ENCODE measurements at places on chromosomes 11 and 22.

DNA sequence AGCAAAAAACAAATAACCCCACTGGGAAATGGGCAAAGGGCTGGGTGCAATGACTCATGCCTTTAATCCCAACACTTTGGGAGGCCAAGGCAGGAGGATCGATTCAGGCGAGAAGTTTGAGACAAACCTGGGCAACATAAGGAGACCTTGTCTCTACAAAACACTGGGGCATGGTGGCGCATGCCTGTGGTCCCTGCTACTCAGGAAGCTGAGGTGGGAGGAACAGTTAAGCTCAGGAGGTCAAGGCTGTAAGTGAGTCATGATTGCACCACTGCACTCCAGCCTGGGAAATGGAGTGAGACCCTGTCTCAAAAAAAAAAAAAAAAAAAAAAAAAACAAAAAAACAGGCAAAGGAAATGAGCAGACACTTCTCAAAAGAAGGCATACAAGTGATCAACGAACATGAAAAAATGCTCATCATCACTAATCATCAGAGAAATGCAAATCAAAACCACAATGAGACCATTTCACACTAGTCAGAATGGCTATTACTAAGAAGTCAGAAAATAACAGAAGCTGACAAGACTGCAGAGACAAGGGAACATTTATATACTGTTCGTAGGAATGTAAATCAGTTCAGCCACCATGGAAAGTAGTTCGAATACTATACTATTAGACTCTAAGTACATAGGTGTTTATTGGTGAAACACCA is 48.2 kb upstream of the SMCO4 start:
- DNase-seq = no peak

DNA sequence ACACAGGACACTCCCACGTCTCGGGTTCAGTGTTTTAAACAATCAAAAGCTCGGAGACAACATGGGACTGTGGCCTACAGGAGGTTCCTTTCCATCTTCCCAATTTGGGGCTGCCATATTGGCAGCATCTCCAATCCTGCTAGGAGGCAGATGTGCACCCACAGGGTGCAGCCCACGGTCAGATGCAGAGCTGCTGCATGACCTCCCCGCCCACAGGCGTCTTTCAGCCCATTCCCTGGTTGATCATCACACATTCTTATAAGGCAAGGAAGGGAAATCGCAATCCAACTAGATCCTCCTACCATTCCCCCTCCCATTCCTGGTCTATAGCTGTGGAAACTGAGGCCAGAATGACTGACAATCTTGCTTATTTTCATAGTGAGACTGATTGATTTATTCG is 121.4 kb downstream of the MICAL3 start:
- no peak for DNase-seq

GRCh38 chr22:23230348-23231068 is 50.2 kb downstream of the BCR start:
- DNase-seq = no peak

DNA sequence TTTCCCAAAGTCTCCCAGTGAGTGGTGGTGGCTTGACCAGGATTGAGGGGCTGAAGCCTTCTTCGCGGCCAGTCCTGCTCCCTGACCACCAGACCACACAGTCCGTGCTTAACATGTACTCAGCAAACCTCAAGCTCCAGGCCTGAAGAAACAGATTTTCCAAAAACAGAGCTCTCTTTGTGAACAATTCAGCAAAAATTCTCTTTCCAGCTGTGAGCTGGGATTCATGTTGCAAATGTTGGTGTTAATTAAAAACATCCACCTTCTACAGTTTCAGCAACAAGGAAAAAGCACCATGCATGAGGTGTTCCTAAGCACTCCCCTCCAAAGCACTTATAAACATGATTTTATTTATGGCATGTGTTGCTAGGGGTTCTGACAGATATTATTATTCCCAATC is 129.5 kb downstream of the ETS1 start:
- no peak for DNase-seq

- no peak for DNase-seq
These were observed 30.4 kb downstream of the CYTH4 start for GRCh38 chr22:37312549-37313183.

- DNase-seq = peak; percentile 24
These were observed 71.0 kb downstream of the SYN3 start for GRCh38 chr22:32987081-32987631.

GRCh38 chr11:72789493-72790131 is 4.2 kb downstream of the STARD10 start:
- DNase-seq = peak; percentile 61

- peak; percentile 49 for DNase-seq
These were observed 187.5 kb downstream of the SWAP70 start for GRCh38 chr11:9851366-9851765.

DNA sequence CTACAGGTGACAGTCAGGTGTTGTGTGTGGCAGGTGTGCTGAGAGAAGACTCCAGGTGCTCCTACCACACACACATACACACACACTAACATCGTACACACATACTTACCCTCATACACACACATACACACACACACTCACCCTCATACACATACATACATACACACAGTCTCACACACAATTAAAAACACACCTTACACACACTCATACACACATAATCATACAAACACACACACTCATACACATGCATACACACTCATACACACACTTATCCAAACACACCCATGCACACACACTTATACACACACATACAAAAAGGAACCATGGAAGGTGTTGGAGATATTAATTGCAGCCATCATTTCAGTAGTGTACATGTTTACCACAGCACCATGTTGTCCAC is 4.6 kb downstream of the KRTAP5-3 start:
- DNase-seq = no peak

DNA sequence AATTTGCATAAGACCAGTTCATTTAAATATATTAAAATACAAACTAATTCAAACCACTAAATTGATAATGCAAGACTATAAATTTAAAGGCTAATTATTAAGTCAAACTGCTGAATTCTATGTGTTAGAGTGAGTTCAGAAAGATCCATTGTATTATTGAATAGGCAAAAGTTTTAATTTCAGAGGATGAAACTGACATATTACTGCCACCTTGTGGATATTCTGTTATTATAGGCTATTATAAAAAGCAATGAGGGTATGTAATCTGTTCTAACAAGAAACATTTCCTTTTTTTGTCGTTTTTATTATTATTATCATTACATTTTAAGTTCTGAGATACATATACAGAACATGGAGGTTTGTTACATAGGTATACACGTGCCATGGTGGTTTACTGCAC is 20.9 kb upstream of the NAALAD2 start:
- peak; percentile 10 for DNase-seq

DNA sequence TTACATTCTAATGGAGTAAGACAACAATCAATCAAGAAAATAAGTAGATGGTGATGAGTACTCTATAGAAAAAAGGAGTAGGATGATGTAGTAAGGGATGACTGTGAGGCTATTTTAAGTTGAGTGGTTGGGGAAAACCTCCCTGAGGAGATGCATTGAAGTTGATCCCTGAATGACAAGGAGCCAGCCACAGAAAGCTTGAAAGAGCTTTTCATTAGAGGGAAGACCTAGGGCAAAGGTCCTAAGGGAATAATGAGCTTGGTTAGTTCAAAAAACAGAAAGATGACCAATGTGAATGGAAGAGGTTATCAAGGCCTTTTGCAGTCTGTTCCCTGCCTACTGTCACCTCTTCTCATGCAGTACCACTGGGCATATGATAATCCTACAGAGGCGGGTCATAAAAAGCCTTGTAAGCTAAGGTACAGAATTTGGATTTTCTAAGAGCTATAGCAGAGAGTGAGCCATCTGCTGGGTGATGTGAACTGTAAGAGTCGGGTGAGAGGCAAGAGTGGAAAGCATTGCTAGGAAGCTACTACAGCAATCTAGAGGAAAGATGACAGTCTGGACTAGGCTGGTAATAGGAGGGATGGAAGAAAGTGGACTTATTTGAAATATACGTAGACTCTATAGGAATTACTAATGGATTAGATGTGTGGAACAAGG is 3.1 kb downstream of the PPP2R1B start:
- peak; percentile 44 for DNase-seq

DNA sequence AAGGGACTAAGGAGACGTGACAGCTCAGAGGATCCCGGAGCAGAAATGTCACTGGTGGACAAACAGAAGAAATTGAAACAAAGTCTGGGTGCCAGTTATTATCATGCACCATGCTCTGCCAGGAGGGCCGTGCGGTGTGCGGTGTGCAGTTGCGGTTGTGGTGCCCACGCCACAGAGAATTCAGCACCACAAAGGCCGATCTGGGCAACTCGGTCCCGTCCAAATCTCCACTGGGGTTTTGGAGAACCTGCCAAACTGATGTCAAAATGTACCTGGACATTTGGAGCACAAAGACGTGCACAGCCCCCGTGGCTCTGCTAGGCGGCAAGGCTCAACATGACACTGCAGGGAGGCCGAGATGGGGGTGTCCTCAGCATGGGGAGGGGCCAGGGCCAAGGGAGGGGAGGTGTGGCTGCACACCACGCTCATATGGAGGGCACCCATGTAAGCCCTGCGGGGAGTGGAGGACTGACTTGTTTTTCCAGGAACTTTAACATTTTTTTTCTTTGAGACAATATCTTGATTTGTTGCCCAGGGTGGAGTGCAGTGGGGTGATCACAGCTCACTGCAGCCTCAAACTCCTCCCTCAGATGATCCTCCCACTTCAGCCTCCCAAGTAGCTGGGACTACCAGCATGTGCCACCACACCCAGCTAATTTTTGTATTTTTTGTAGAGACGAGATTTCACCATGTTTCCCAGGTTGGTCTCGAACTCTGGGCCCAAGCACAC is 39.4 kb downstream of the GNB1L start:
- DNase-seq = peak; percentile 54

- no peak for DNase-seq
These were observed 201.5 kb upstream of the MTMR2 start for GRCh38 chr11:96125400-96125799.

DNA sequence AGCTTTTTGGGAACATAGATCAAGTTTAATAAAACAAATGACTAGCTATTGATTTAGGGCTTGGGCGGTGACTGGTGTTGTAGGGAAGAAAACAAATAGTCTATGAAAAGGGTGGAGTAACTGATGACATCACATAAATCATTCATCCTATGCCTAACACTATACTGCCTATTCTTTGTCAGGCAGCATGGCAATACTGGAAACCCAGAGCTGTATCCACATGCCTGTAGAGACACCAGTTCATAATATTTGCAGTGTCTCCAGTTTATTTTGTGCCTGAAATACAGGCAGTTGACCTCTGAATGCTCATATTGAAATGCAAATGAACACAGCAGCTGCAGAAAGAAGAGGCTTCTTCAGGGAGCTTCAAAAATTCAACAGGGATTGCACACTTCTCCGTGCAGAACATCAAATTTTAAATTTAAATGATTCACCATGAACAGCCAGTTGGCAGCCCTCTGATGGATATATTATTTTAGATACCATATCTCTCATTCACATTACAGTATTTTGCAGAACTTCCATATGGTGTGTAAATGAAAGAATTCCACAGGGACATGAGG is 283.1 kb upstream of the CTSC start:
- DNase-seq = no peak

- DNase-seq = peak; percentile 43
These were observed 20.9 kb downstream of the SVIP start for GRCh38 chr11:22808571-22809197.

DNA sequence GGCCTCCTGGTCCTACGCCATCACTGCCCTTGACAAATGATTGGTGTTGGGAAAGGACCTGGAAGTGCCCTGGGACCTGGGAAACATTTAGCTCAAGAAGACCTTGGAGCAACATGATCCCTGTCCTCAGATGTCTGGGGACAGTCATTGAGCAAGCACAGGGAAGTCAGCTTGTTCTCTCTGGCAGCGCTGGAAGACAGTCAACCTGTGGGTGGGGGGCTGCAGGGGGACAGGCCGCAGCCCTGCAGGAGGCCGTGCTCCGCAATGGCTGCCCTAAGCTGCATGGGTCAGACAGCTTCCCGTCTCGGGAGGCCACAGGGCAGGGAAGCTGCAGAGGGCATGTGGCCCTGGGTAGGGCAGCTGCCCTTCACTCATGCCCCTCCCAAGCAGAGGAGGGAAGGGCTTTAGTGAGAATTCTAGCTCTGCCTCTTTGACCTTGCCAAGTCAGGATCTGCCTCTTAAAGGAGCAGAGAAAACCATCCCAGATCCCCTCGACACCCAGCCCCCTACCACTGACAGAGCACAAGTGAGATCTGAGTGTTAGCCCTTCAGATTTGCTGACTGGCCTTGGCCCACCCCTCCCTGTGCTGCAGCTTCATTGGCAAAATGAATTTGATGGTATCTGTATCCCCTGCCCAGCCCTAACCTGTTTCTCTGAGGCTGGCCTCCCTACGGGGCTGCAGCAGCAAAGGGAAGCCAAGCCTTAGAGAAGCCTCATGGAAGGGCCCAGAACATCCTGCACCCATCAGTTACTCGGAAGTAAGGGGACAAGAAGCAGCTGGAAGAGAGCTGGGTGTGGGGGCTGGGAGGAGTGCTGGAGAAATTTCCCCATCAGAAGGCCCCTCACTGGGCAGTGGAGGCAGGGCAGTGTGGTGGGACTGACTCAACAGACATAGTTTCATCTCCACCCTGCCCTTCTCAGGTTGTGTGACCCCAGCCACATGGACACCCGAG is 6.2 kb upstream of the SREBF2 start:
- no peak for DNase-seq

DNA sequence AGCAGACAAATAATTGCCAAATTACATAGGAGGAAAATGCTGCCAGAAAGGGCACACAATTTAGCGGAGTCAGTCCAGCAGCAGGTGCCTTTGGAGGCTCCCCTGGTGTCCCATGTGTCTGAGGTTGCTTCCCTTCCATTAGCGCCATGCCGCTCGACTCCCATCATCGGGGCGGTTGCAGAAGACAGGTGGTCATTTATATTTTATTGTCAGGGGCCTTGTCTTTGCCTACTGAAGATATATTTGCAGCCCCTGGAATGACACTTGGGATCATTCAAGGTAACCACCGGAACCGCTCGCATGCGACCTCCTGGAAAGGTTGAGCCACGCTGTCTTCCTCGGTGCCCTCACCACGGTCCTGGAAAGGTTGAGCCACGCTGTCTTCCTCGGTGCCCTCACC is 298.3 kb downstream of the TBC1D22A start:
- DNase-seq = no peak

- DNase-seq = no peak
These were observed 28.3 kb downstream of the NADSYN1 start for GRCh38 chr11:71481101-71481960.

DNA sequence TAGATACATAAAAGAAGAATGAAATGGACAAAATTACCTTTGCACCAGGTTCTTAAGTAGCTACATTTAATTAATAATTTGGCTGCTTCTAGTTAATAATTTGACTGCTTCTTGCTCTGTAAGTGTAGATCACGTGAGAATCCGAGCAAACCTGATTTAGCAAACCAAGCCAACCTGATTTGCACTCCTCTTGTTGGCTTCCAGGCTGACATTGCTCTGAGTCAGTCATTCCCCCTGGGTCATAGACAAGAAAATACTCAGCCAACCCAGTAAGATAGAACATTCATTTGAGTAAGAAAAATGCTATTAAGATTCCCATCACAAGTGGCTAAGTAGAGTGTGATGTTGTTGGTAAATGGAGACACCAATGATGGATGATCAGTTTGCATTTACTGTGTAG is 304.1 kb downstream of the C11orf87 start:
- no peak for DNase-seq

- peak; percentile 6 for DNase-seq
These were observed 451.3 kb downstream of the TBC1D22A start for GRCh38 chr22:47213571-47214230.

Data from fibroblast of the aortic adventitia (primary cell).